ENCODE measurements at places on chromosomes 11 and 22.

- DNase-seq, result no peak
Observed at GRCh38 chr11:115222863-115223530, 281.2 kb downstream of the CADM1 start.

GRCh38 chr22:39238966-39239505, 5.7 kb downstream of the PDGFB start:
- no peak for DNase-seq

GRCh38 chr11:30956751-30957150, 370.6 kb upstream of the MPPED2 start:
- no peak for DNase-seq

DNA sequence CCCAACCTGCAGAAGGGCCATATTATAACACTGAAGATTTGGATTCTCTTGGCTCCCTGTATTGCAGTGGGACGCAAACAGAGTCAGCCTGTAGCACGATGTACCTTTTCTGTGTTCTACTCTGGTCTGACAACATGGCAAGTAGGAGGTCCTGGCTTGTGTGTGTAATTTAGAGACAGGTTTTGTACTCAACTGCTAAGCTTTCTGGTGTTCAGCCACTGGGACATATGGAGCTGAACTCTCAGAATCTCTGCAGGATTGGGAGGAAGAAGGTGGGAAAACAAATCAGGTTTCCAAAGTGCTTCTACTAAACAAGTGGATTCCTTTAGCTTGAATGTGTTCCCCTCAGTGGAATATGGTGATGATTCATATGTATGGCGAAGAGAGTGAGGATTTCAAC, 192.5 kb upstream of the MTMR2 start:
- DNase-seq, result no peak

GRCh38 chr22:36938028-36938425, 24.6 kb downstream of the CSF2RB start:
- DNase-seq, result no peak

DNA sequence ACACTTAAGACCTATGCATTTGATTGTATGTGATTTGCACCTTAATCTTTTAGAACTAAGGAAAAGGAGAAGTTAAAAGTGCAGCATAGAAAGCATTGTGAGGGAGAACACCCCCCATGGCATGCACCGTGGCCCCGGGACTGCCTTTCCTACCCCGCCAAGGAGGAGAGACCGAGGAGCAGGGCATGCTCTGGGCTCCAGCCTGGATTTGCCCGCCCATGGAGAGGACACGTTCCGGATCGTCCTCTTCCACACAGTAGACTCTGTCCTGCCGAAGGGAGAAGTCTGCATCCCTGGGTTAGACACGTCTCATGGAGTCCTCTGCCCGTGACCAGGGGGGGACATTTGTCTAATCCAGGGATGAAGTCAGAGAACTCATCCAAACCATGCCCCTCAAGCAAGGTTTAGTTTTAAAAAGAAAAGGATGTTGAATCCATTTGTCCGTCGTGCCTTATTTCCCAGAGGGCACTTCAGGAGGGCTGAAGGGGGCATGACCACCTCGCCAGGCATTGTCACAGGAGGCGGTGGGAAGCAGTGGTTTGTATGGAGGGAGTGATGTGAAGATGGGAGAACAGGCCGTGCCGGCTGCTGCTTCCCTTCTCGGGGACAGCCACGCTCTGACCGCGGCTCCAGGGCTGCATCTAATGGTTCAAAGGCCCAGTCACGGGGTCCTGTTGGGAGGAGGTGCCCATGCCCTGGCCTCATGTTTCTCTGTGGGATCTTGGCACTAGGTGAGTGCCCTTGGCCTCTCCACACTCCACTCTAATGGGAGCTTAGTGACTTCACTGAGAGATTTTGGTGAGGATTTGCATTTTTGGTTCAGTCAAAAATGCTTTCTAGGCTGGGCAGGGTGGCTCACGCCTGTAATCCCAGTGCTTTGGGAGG, 66.2 kb upstream of the GAL start:
- DNase-seq, result no peak

DNA sequence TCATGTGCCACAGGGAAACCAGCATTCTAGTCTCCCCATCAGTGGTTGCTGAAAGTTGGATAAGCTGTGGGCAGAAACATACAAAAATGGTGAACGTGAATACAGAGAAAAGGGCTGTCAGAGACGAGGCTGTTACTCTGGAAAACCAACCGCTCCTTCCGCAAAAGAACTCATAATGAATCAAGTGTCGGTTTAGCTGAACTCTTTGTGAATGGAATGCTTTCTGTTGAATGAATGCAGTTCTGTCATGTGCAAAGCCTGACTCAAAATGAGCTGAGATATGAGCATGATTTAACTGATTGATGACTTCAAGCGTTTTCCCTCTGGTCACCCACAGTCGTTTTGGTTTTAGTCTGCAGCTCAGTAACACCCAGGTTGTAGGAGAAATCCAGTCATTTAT, 298.3 kb downstream of the ETS1 start:
- DNase-seq, result no peak

DNA sequence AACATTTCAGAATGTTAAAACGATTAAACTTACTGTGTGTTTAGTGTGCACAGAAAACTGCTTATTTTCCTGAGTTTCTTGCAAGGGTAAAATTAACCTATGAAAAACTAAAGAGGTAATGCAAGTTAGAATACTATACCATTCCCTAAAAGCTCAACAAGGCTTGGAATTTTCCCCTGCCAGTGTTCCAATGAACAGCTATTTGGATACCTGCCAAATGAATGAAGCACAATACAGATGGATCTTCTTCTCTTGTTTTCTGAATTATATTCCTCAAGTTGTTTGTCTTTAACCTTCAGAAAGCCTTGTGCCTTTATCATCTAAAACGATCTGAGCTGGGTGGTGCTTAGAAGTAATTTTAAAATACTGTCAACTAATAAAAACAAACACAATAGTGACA, 204.5 kb downstream of the LRRC4C start:
- no peak for DNase-seq

DNA sequence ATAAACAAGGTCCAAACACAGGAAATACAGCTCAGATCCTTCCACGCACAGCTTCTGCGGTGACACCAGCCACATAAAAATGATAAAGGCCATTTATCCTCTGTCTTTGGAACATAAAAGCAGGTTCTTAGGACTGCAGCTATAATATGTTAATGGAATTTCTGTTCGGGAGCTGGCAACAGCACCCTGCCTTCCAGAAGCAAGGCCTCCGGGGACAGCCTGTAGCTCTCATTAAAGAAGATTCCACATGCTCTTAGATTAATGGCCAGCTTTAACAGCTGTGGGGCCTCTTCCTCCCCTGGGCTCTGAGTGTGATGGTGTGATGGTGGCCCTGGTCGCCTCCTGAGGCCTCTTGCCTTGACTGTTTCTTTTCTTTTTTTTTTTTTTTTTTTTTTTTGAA, 137.3 kb downstream of the CACNA1I start:
- no peak for DNase-seq

DNA sequence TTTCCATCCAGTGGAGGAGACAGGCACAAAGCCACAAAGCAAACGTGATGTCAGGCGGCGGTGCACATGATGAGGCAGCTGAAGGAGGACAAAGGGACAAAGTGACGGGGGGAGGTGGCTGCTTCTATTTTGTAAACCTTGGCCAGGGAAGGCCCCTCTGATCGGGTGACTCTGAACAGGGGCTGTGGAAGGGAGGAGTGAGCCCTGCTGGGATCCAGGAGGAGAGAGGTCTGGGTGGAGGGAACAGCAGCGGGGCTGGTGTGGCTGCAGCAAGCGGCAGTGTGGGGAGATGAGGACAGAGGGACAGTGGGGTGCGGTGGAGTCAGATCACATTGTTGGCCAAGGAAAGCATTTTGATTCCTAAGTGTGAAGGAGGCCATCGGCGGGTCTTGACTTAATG, 36.7 kb downstream of the SHISAL1 start:
- DNase-seq, result no peak

GRCh38 chr11:94749369-94749768, 18.8 kb upstream of the AMOTL1 start:
- no peak for DNase-seq

- no peak for DNase-seq
Observed at GRCh38 chr22:47345025-47345424, 582.6 kb downstream of the TBC1D22A start.

- DNase-seq, result no peak
Observed at GRCh38 chr11:74030723-74031676, 22.1 kb upstream of the UCP3 start.

DNA sequence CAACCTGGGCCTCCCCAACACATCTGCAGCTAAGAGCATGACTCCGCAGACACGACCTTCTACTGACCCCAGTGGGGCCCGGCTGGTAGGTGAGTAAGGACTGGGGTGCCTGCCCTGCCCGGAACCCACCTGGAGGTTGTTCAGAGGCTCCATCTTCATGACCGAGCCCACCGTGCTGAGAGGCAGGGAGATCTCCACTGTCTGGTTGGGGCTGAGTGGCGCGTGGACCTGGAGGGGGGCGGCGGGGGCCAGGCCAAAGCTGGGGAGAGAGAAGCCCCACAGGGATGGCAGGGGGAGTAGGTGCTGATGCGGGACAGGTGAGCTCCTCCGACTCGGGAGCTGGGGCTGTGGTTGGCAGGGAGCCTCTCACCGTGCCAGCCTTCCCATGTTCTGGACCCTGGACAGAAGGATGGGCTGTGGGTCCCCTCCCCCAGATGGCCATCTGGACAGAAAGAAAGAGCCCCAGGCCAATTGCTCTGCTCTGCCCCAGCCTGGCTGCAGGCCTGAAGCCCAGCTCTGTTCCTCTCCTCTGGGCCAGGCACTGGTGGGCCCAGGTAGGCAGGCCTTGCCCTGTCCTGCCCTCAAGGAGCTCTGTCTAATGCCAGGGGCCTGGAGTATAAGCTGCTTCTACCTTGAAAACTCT, 16.3 kb upstream of the RASL10A start:
- DNase-seq, result no peak

DNA sequence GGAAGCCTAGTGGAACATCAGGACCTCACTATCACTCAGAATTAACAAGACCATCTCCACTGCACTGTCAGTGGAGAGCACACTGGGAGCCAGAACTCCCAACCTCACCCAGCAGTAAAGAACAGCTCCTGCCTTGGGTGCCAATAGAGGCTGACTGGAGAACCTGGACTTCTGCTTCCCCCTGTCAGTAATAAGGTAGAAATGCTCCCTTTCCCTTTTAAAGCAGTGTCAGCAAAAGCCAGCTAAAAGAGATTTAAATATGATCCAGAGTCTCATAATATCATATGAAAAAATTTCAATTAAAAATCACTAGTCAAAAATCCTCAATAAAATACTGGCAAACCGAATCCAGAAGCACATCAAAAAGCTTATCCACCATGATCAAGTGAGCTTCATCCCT, 82.8 kb downstream of the SPATA19 start:
- DNase-seq, result no peak

Measured in KBM-7 (cell line).